ENCODE measurements at places on chromosomes 4 and X.

GRCh38 chr4:65019775-65020174, 610.5 kb upstream of the TECRL start:
- no peak for DNase-seq

- no peak for DNase-seq
Observed at GRCh38 chr4:21888195-21888976, 60.2 kb downstream of the KCNIP4 start.

- no peak for DNase-seq
Observed at GRCh38 chrX:15314472-15314871, 968 bp downstream of the ASB11 start.

DNA sequence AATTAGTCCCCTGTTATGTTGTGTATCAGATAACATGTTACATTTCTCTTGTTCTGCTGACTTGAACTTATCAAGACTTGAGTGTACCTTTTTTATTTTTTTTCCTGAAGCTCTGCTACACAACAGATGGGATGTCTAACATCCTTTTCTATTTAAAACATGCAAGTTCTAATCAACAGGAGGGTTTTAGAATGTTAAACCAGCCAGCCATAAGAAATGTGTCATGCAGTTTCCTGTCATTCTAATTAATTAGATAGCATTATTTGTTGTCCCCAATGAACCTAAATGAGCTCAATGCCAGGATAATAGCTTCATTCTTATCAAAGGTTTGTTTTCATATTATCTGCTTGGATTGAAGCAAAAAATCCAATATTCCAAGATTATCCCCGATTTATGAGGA, 958.2 kb downstream of the PCDH7 start:
- no peak for DNase-seq

DNA sequence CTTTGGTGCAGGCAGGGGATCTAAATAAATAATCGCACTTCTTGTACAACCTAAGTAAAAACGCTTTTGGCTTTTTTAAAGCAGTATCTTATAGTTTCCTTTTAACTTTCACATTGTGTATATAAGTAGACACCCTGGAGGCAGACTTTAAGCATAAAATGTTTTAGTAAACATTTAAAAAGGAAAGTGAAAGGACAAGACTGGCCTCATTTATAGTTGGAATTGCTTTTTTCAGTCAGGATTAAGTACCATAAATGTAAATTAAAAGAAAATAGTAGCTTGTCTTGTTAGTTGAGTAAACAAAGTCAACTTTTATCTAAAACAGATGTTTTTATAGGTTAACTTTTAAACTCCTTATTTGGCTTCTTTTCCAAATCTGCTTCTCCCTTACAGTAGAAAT, 39.7 kb downstream of the PTPN13 start:
- DNase-seq: no peak

DNA sequence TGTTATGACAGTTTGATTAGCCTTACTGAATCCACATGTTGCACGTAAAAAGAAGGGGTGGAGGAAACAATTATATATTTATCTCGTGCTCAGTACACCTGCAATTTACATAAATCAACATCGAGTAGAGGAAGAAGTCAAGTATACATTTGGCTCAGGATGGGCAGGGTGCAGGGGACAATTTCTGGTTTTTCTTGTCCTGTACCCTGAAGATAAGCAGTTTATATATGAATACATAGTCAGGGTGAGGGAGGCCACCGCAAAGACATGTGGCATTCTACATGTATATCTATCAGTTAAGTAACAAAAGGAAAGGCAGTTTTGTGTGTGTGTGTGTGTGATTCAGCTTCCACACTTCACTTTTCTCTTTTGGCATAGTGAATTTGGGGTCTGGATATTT, 11.1 kb upstream of the EREG start:
- no peak for DNase-seq

DNA sequence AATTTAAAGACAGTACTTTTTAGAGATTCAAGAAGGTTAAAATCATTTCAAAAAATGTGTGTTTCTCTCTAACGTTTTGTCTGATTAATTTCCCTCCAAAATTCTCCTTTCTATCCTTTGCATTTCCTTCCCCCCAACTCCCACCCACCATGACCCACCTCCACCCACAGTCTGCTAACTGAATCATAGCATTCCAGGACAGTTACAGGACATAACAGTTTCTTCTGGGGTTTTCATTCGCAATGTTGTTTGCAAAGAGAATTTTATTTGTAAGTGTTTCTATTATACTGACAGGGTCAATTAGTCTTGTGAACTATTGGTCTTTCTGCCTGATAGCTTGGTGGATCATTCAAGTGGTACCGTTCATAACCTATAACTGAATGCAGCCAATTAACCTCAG, 53.7 kb downstream of the ANAPC10 start:
- DNase-seq: no peak

GRCh38 chrX:72009731-72010130, 99.1 kb downstream of the NHSL2 start:
- DNase-seq: no peak

GRCh38 chr4:25786497-25787065, 76.2 kb downstream of the SEL1L3 start:
- DNase-seq: no peak

DNA sequence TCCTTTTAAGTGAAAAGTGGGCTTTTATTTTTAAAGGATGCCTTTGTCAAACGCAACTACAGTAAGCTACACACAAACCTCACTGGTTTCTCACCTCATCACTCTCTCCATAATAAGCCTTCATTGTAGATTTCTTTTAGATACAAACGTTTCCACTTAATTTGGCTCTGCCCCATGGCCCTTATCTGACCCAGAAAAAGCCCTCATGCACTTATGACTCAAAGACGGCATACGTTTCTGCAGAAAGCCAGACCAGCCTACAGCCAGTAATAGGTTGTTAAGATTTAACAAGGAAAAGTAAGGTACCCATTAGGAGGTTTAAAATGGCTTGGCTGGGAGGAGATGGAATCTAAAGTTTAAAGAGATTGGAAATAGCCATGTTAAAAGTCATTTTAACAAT, 914.6 kb upstream of the INTU start:
- DNase-seq: no peak

GRCh38 chrX:141668371-141668770, 30.2 kb downstream of the SPANXD start:
- no peak for DNase-seq

- no peak for DNase-seq
Observed at GRCh38 chr4:184346682-184347081, 127.7 kb downstream of the IRF2 start.

GRCh38 chr4:160894809-160895208, 1269.0 kb downstream of the FSTL5 start:
- DNase-seq: no peak
